ENCODE measurements at places on chromosomes 7 and 10. TPM values are rescaled to one million over a fixed set of nuclear protein-coding genes. Genes with fewer than 3 reads are reported as not detected.

Gene MYL7
- polyA plus RNA-seq: not detected

Gene PIP4K2A
- polyA plus RNA-seq: 9.7 TPM

Gene C1QL3
- polyA plus RNA-seq: 0.30 TPM

Gene ZNF853
- polyA plus RNA-seq: 0.11 TPM

- H3K27ac ChIP-seq: no peak overlapping the region
- H3K27me3 ChIP-seq: no peaks in the 10 kb centered on the region
- H3K4me3 ChIP-seq: no peak overlapping the region
- H3K4me1 ChIP-seq: no peaks in the 10 kb centered on the region
Measured at GRCh38 chr10:86187499-86188239, 178.9 kb downstream of the GRID1 start.

- H3K27ac ChIP-seq: no peak overlapping the region
- no peaks in the 10 kb centered on the region for H3K36me3 ChIP-seq
- H3K4me3 ChIP-seq: no peak overlapping the region
Measured at GRCh38 chr7:70884809-70885208, 247.1 kb upstream of the GALNT17 start.

GRCh38 chr10:103732339-103733044 is 122.9 kb downstream of the SH3PXD2A start:
- H3K27ac ChIP-seq: no peak overlapping the region
- DNase-seq: no peak
- H3K4me1 ChIP-seq: no peaks in the 10 kb centered on the region

DNA sequence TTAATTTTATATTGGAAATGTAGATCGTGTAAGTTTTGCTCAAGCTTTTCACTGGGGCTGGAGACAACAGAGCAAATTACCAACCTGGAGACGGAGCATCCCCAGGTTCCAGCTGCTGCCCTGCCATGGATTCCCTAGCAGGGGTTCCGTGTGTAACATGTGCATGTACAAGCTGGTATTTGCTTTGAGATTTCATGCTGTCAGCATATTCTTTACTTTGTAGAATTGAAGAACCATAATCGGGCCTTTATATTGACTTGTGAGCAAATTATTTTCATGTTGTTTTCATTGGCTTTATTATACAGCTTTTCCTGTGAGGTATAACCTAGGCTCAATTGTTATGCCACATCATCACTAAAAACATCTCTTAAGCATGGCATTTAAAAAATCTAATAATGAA is 369.2 kb upstream of the COBL start:
- H3K4me3 ChIP-seq: no peak overlapping the region
- no peaks in the 10 kb centered on the region for H3K27me3 ChIP-seq
- no peak overlapping the region for H3K27ac ChIP-seq
- H3K36me3 ChIP-seq: no peaks in the 10 kb centered on the region

All from CD14-positive monocyte (primary cell).